ENCODE measurements at places on chromosomes 6 and 20.

DNA sequence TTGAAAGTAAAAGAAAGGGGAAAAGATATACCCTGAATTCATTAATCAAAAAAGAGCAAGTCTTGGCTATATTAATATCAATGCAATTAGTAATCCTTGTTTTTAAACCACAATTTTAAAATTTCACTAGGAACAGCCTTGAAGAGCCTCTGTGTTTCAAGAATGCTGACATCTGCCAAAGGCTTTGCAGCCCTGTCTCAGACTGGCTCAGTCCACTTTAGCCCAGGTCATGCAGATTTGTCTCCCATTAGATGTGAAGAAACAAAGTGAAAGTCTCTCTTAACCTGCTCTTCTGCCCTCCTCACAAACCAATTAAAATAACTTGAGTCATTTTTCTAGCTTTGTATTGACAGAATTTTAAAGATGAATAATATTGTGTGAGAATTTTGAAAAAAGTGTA lies 102.7 kb upstream of the CARMIL1 start:
- no peak for DNase-seq

GRCh38 chr20:64048402-64049044 lies 916 bp downstream of the SOX18 start:
- DNase-seq = no peak

DNA sequence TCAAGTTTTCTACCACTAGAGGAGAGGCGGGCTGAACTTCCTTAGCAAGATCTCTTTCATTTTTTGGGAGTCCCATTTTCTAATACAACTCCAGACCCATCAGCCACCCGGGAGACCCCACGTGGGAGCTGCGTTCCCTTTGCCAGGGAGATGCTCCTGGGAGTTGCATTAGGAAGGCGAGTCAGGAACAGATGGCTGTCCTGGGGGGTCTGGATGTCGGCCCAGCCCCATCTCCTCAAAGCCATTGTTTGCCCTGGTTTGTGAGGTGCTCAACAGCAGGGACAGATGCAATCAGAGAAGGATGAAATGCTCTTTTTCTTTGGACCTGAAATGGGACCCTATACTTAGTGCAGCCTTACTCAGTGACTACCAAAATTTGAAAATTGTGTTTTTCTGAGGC lies 39.4 kb downstream of the CARMIL1 start:
- DNase-seq = no peak

DNA sequence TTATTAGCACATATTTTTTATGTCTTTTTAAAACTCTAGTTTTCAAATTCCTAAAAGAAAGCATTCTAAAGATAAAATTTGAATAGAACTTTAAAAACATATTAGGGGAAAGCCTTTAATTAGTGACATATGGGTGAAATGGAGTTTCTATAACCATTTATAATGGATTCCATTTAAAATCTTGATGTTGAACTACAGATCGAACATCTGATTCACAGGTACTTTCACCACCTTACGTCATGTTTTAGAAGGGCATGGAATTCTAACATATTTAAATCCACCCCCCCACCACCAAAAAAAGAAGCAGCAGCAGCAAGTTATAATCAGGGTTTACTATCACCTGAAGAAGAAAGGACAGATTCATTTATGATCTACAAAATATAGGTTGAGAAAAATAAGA lies 298.4 kb downstream of the SMOC2 start:
- no peak for DNase-seq

Measured in RWPE2 (cell line).